ENCODE measurements at places on chromosomes 7 and 10. TPM values are rescaled to one million over a fixed set of nuclear protein-coding genes. Genes with fewer than 3 reads are reported as not detected.

- DNase-seq, result no peak
These were observed 37.4 kb upstream of the DUSP5 start for GRCh38 chr10:110460111-110460809.

The SEMA3C gene
- total RNA-seq, result 83.6 TPM

- DNase-seq, result no peak
These were observed 47.0 kb downstream of the FAM171A1 start for GRCh38 chr10:15324113-15324512.

The PPP1R9A gene
- 16.5 TPM for total RNA-seq

DNA sequence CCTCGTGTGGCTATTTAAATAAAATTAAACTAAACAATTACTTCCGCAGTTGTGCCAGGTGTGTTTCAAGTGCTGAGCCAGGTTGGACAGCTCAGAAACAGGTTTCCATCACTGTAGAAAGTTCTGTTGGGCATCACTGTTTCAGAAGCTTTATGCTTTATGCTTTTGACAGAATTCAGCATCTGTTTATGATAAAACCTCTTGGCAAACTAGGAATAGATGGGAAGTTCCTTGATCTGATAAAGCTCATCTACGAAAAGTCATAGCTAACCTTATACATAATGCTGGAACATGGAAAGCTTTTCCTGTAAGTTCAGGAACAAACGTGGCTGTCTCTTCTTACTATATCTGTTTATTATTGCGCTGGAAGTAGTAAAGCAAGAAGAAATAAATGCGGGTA, 143.4 kb downstream of the DOCK1 start:
- no peak for DNase-seq

Measured in omental fat pad (tissue), 4 donors.